ENCODE measurements at places on chromosomes 7 and 10.

DNA sequence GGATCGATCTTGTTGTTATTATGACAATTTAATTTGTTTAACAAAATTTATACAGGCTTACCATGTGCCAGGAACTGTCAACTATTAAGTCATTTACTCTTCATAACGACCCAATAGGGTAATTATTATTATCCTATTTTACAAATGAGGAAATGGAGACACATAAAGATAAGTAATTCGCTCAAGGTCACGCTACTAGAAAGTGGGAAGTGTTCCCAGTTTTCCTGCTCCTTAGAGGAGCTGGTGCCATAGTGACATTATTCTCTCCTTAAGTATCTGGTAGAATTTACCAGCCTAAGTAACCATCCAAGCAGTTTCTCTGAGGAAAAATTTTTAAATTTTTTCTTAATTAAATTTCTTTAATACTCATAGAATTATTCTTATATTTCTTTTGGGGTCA, 360.9 kb upstream of the RNF32 start:
- no peak for DNase-seq

GRCh38 chr10:36676756-36677430, 448.5 kb upstream of the ANKRD30A start:
- no peak for DNase-seq

DNA sequence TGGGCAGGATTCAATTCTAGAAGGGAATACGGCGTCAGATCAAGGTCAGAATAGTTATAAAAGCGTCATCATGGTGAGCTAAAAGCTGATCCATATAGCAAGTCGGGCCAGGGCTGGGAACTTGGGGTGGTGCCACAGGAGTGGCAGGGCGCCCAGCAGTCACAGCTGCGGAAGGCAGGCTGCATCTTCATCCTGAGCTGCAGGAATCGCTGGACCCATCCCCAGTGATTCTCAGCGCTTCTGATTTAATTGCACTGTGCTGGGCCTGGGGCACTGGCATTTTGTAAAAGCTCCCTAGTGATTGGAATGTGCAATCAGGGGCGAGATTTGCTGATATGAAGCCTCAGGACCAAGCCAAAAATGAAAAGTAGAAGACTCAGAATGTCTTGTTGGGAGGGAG, 135.3 kb downstream of the CTTNBP2 start:
- no peak for DNase-seq

DNA sequence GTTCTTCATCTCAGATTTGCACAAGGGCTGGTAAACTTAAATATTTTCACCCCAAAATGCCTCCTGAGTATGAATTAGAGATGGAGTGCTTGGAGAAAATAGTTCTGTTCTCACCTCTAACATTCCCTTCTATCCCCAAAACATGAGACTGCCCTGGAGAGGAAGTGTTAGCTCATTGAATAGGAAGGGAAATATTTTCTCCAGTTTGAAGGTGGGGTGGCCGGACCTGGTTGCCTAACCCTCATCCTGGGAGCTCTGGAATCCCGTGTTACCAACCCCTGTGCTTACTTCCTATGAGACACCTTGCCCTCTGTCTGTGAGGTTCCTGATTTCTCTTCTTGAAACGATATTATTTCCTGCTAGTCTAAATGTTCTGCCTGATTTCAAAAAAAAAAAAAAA, 779 bp downstream of the IFIT2 start:
- no peak for DNase-seq

GRCh38 chr10:72356115-72356514, 1.4 kb upstream of the DNAJB12 start:
- no peak for DNase-seq

DNA sequence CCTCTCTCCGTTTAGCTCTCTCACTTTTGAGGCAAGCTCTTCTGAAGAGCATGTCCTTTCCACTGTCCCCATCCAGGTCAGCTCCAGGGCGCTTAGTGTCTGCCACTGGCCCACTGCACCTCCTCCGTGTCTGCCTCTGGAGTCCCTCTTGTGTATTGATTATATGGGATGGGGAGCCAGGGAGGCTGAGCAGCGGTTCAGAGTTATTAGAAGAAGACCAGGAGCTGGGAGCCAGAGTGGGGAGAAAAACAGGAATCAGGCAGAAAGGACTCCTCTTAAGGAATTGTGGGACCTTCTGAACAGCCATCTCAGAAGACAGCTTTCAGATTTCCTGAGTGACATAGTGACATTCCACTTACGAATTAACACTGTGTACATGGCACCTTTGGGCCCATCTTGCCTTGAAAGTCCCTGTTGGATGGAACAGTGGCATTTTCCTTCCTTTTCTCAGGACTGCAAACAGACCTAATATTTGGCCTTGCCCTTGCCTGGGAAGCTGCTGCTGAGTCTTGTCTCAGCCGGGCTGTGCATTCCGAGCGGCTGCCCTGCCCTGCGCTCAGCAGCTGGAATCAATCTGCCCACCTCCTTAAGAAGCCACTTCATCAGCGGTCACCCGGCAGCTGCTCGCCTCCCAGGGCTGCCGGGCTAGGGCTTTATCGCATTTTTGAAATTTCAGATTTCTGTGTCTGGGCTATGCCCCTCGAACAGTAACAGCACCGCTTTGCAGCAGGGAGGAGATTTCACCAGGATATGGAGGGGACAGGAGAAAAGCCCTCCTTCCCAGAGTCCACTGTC, 81.1 kb upstream of the PRKG1 start:
- DNase-seq, result no peak

GRCh38 chr7:7816084-7816483, 97.7 kb upstream of the RPA3 start:
- DNase-seq, result no peak

GRCh38 chr10:75032813-75033212, 78.6 kb upstream of the SAMD8 start:
- no peak for DNase-seq

- no peak for DNase-seq
Measured at GRCh38 chr7:145557805-145558204, 558.8 kb upstream of the CNTNAP2 start.

DNA sequence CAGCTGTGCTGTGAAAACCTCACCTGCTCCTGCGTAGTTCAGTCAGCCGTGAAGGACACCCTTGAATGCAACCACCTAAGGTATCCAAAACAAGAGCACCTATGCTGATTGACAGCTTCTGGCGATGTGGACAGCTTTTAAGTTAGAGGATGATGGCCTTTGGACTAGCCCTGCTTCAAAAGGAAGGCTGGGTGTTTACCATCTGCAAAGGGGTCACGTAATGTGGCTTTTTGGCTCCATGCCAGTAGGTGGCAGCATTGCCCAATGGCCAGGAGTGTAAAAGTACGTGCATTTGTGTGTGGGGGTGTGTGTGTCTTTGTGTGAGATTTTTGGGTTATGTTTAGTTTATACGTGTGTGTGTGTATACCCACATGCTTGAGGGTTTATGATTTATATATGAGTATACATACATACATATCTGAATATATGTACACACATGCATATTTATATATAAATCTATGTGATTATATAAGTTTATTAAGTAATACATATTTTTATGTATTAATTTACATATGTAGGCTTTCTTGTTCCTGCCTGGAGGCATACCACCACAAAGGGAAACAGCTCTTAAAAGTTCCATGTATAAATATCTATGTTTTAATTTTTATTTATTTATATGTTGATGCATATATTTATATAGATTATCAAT, 236.3 kb upstream of the ANKRD30A start:
- no peak for DNase-seq

GRCh38 chr10:21532694-21533466, 1.2 kb upstream of the MLLT10 start:
- no peak for DNase-seq

DNA sequence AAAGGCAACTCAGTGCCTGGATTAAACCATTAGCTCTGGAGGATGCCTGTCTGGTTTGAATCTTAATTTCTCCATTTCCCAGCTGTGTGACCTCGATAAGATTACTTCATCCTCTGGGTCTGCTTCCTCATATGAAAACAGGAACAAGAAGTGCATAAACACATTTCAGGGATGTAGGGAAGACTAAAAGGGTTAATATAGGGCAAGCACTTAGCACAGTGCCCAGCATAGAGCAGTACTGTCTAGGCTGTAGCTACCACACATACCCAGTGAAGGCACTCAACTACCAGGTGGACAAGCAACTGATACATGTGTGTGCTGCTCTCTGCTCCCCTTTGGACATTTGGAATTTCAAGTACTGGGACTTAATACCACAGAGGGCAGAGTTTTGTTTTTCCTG, 85.4 kb downstream of the KCNMA1 start:
- no peak for DNase-seq

GRCh38 chr10:133264461-133264860, 12.2 kb downstream of the ADAM8 start:
- DNase-seq, result no peak

GRCh38 chr7:155184923-155185322, 112.8 kb upstream of the INSIG1 start:
- DNase-seq, result no peak

DNA sequence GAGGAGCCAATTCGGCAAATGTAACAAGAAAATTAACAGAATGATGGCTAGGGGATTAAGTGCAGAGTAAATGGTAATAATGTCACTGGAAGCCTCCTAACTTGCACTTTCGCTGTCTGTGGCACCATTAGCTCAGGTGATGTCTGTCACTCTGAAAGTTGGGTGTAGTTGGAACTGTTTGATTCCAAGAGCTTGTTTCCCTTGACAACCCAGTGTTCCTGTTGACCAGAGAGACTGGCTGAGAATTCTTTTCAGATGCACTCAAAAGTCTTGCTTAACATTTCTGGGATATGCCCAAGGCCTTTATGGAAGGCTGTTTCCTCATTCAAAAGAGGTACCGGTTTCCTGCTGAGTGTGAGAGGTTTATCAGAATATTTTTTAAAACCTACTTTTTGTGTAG, 49.6 kb downstream of the PLPP4 start:
- DNase-seq, result no peak

DNA sequence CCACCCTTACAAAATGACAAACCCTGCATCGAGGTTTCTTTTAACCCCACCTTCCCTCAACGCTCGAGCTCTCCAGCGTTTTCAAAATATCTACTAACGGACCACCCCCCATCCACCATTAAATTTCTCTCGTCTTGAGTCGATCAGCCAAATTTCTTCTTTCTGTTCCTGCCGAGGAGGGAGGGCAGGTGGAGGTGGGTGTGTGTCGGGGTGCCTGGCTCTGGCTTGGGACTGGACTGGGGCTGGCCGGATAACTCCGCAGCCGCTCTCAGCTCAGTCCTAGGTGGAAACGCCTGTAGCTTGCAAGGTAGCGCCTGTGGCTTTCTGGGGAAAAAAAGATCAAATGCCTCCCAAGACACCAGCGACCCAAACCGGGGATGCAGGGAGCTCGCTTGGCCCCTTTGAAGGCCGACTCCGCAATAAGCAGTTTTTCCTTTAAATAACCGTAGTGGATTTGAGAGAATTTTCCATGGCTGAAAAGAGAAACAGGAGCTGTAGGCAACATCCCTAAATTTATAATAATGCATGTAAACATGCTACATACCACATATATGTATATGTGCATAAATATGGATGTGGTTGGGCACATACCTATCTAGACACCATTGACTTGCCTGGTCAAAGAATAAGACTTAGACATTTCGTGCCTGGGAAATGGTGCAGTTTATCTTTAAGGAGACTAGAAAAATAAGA, 1.9 kb upstream of the TMEM178B start:
- no peak for DNase-seq

DNA sequence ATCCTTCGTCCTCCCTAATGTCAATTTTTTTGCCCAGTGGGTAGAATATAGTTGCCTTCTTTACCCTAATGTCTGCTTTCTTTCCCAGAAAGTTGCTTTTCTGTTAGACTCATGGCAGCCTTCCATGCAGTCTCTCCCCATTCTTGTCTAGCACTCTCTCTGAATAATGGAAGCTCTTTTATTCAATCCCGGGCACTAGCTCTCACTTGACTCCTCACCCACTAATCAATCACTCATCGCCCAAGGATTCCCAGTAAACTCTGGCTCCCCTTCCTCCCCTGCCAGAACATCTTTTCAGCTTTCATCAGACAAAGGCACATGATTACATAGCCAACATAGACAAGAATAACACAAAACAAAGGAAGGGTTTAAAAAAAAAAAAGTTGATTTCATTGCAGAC, 100.2 kb upstream of the RELN start:
- DNase-seq, result no peak

- DNase-seq, result no peak
Measured at GRCh38 chr10:18149196-18149800, 9.1 kb downstream of the CACNB2 start.

DNA sequence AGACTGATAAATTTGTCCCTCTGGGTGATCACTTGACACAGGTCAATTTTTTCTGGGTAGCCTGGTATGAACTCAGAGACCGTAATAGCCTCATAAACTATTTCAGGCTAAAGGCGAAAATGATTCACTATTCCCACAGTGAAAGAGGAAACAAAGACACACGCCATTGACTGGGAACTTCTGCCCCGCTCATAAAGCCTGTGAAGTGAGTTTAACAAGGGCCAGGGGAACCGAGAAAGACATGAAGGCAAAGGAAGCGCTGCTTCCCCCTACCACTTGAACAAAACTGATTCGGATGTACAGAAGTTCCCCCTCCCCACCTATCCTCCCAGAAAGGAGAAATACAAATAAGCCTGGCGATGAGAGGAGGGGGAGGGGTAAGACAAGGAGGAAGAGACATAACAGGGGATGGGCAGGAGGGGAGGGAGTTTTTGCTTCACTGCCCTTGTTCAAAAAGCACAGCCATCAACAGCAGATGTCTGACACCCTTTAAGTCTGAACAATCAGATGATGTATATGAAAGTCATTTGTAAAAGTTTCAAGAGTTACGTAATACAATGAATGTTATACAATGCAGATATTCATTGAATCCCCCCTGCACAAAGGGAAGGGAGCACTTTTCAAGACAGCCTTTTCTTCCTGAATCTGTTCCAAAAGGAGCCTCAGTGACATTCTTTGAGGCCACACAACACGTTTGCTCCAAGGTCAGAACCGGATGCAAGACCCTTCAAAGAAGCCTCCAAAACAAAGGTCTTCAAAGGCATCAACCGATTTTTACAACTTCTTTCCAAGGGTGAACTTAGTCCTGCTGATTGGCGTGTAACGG, 734 bp downstream of the ABCB4 start:
- no peak for DNase-seq

DNA sequence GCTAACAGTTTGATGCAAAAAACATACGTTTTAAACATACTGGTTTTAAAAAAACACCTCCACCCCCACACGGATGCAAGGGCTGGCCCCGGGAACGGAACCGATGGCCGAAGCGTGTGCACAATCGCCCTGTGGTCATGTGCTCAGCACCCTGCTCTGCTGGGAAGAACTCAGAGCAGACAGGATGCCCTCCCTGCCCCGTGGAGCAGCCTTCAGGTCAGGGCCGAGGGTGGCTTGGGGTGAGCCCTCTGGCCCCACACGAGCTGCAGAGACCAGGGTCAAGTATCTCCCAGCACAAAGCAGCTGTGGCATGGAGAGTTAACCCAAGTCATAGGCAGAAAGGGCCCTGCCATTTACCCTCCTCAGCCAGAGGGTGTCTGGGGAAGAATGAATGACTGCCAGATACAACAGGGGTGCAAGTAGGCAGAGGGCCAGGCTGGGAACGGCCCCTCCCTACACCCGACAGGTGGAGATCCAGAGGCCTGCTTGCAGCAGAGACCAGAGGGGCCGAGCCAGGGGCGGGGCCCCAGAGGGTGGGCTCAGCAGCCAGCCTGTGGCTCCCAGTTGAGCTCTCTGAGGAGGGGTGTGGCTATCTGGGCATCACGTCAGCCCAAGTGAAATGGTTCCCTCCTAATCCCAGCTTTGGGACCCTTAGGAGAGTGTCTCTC, 56.8 kb downstream of the ZRANB1 start:
- no peak for DNase-seq

GRCh38 chr10:11242443-11243387, 225.0 kb downstream of the CELF2 start:
- DNase-seq, result no peak

- DNase-seq, result no peak
Measured at GRCh38 chr7:132116369-132116768, 459.9 kb downstream of the PLXNA4 start.

GRCh38 chr10:126458466-126458865, 70.2 kb upstream of the ADAM12 start:
- no peak for DNase-seq
